ENCODE measurements at places on chromosomes 16 and 17. TPM values are rescaled to one million over a fixed set of nuclear protein-coding genes. Genes with fewer than 3 reads are reported as not detected.

- no peak for DNase-seq
Observed at GRCh38 chr17:6244796-6245195, 174.6 kb downstream of the WSCD1 start.

- no peak for DNase-seq
Observed at GRCh38 chr17:17151541-17151940, 54.6 kb downstream of the PLD6 start.

GRCh38 chr17:79988185-79988971, 47.3 kb downstream of the TBC1D16 start:
- DNase-seq = no peak

- no peak for DNase-seq
Observed at GRCh38 chr16:79776243-79776847, 175.8 kb upstream of the MAF start.

DNA sequence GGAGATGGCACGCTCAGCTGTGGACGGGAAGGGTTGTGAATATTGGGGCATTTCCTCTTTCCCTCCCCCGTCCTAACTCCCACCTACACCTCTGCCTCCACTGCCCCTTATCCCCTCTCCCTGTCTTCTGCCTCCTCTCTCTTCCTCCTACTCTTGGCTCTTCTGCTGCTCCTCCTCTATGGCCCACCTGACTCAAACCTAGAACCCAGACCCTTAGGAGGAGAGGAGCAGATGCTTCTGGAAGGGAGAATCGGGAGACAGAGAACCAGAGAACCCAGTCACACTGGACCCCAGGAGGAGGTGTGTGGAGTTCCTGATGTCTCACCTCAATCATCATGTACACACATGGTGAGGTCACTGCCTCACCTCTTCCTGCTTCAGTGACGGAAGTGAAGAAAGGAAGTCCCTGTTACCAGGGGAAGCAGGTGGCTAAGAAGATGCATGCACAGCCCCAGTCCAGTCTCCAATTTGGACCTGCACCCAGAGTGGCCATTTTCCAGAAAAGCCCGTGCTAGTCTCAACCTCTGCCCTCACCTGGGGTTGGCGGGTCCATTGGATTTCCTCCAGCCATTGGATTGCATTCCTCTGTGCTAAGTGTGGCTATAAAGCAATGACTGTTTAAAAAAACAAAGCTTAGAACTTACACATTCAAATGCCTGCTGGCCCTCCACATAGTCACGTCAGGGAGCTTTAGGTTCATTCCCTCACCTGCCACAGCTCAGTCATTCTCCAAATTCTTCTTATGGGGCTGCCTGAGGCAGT, 4.0 kb downstream of the RNF222 start:
- no peak for DNase-seq

- DNase-seq = no peak
Observed at GRCh38 chr16:83393196-83393981, 414.4 kb upstream of the HSBP1 start.

DNA sequence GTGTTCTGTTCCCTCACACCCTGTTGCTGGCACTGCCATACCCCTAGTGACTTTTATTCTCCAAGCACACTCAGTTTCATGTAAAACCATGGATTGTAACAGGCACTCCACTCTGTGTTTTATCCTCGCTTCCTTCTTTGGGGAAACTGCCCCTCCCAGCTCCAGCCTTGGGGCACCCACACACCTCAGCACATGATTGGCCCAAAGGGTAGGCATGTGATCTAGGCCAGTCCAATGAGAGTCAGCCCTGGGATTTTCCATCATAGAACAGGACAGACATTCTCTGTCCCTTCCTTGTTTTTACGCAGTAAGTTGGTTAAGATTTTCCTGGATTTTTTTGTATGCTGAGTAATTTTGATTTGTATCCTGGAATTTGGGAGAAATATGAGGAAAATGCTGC, 115.4 kb downstream of the C16orf95 start:
- no peak for DNase-seq

GRCh38 chr17:58487589-58488427, at the start of gene HSF5:
TSS of gene HSF5 (minus strand) at chr17:58488408. CDS start at chr17:58488274, 134 bp downstream.
- no peak for DNase-seq

DNA sequence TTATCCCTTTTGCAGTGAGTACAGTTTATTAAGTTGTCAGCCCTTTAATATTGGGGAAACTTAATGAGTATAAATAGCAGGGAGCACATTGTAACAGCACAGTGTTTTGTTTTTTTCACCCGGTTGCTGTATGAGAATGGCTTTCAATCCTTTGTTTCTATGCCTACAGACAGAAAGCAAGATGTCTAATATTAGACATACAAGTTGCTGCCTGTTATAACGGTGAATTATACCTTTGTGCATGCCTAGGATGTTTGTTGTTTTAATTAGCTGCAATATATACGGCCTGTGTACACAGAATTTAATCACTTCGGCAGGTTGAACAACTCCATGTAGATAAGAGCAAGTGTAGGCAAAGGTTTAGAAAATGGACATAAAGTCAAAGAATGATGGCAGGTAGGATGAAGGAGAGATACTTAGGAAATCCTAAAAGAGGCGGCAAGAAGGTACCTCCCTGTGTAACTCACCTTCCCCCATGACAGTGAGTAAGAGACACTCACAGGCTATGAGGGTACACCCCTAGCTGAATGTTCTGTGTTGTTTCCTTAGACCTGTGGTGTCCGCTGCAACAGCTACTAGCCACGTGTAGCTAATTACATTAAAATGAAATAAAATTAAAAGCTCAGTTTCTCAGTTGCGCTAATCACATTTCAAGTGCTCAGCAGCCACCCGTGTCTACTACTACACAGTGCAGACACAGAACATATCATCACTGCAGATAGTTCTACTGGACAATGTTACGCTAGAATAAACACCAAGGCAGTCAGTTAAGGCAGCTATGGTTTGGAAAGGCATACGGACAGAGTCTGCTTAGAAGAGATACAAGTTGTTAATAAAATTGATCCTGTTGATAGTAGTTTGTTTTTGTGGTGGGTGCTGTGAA, 10.9 kb downstream of the SLC7A6OS start:
- DNase-seq = no peak

- DNase-seq = no peak
Observed at GRCh38 chr16:24098896-24099295, 157.2 kb upstream of the CACNG3 start.

- DNase-seq = no peak
Observed at GRCh38 chr16:68247932-68248331, 2.8 kb downstream of the PLA2G15 start.

DNA sequence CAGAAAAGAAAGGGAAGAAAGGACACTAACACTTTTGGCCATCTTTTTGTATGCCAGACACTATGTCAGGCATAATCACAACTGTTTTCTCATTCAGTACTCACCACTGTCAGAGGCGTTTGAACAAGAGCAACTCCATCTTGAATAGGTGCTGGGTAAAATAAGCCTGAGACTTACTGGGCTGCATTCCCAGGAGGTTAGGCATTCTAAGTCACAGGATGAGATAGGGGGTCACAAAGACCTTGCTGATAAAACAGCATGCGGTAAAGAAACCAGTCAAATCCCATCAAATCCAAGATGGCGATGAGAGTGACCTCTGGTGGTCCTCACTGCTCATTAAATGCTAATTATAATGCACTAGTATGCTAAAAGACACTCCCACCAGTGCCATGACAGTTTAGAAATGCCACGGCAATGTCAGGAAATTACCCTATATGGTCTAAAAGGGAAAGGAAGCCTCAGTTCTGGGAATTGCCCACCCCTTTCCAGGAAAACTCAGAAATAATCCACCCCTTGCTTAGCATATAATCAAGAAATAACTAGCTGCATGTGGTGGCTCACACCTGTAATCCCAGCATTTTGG, 14.9 kb upstream of the LYRM9 start:
- no peak for DNase-seq

DNA sequence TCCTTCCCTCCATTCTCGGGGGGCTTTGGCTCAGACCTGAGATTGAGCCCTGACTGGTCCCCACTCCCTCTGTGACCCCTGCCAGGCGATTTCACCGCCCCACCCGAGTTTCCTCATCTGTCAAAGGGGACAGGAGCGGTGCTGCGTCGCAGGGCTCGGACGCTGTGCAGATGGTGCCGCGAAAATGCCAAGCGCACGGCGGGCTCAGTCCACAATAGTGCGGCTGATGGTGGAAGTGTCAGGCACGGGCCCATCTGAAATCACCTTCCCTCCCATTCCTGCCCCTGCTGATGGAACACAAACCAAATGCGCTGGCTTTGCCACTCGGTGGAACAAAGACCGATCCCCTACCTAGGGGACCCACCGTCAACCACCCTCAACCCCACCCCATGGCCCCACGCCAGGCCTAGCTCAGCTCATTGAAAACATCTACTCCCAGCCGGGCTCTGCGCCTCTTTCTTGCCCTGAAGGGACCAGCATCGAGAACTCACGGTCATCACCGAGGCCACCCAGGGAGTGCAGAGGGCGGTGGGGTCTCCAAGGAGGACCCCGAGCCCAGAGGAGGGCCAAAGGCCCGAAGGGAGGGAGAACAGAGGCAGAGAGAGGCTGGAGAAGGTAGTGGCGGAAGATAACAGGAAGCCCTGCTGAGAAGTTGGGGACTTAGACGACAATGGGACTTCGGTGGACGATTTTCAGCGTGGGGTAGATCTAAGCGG, 1.4 kb downstream of the CARHSP1 start:
- no peak for DNase-seq

DNA sequence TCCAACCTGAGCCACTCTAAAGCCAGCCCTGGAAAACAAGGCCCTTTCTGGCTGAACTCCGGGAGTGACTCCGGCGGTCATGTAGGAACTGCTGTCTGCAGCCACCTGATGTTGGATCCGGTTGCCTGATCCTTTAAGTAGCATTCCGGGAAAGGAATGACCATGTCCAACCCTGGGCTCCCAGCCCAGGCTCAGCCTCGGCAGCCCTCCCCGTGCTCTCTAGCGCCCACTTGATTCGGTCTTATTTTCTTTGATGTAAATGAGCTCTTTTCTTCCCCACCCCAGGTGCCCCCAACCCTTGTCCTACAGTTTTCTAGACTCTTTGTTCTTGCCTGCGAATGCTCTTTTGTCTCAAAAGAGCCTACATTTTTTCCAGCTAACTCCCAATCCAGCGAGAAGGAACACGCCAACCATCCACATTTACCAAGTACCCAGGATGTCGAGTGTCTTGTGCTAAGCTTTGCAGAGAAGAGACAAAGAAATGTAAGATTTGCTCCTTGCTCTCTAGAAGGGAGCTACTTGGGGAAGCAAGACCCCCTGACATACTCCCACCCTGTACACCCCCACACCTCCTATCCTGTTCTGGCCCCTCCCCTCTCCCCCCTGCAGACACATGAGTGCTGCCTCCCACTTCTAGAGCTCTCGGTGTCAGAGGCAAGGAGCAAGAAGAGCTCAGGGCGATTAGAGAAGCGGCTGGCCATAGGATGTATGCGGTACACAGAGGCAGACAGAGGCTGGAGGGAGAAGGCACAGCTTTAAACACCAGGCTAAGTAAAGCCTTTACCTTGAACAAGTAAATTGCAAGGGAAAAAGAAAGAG, 53.8 kb downstream of the COG7 start:
- no peak for DNase-seq

DNA sequence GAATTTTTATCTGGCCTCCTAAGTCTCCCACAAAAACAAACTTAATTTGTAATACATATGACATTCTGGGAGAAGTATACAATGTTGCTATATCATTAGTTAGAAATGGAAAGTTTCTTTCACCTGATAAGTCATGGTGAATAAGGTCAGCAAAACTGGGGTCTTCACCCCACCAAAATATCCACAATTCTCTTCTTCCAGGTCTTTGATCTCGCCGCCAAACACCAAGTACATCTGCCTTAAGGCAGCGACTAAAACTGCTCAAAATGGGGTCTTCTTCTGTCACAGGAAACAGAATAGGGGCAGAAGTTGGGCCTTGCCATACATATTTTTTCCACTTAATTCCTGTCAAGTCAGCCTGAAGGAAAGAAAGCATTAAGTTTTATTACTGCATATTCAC, 2.1 kb downstream of the MED13 start:
- no peak for DNase-seq

- DNase-seq = no peak
Observed at GRCh38 chr17:42779936-42780850, at the start of gene WNK4. TSS of gene WNK4 (plus strand) at chr17:42780610. CDS start at chr17:42780699, 89 bp downstream.

DNA sequence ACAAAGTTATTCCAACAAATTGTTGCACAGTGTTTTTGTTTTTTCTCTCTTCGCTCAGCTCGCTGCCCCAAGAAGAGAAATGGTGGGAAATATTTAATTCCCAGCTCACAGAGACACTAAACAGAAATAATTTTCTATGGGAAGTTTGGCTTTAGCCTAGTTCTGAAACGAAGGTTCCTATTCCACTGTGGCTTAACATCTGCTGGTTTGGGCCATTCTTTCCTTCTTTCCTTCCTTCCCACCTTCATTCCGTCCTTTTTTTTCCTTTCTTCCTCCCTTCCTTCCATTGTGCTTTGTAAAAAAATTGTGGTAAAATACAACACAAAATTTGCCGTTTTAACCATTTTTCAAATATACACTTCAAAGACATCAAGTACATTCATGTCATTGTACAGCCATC, 393.5 kb upstream of the SOX9 start:
- no peak for DNase-seq

DNA sequence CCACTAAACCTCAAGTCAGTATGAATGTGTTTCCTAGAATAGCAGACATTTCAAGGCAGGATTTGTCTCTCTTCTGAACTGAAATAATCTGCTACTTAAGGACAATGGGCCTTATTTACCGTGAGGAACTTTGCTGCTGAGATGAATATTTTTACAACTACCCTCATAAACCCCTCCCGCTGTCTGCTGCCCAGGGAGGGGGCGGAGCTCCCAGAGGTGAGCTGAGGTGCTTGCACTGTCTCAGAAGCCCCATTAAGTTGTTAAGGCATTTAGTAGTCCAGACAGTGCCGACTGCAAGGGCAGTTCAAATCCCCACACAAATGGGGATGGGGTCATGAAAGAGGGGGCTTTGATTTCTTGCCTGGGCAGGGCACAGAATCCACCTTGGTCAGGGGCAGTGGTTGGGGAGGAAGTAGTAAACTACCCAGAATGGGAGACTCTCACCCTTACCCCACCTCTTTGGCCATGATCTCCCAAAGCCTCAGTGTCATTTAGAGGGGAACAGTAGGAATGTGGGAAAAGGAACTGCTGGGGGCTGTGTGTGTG, 19.2 kb downstream of the HNF1B start:
- no peak for DNase-seq

PLD6 gene
- 2.3 TPM for total RNA-seq

- no peak for DNase-seq
Observed at GRCh38 chr17:260944-261343, 79.5 kb upstream of the DOC2B start.

DNA sequence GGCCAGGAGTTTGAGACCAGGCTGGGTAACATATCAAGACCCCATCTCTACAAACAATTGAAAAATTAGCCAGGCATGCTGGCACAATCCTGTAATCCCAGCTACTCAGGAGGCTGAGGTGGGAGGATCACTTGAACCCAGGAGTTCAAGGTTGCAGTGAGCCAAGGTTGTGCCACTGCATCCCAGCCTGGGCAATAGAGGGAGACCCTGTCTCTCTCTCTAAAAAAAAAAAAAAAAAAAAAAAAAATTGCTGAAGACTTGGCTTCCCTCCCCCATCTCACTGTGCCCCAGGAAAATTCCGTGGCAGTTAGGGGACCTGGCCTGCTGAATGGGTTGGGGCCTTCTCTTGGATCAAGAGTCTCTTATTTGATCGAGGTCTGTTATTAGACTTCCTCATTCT, at the start of gene ODF4:
TSS of gene ODF4 (plus strand) at position 301 of the 400 bp plus-strand sequence. CDS start 212 bp downstream, outside the sequence.
- no peak for DNase-seq

GRCh38 chr16:23931199-23931598, 95.4 kb downstream of the PRKCB start:
- no peak for DNase-seq
